ENCODE measurements at places on chromosomes 12 and 14.

GRCh38 chr12:30823156-30823699 lies 68.5 kb upstream of the CAPRIN2 start:
- DNase-seq = no peak

DNA sequence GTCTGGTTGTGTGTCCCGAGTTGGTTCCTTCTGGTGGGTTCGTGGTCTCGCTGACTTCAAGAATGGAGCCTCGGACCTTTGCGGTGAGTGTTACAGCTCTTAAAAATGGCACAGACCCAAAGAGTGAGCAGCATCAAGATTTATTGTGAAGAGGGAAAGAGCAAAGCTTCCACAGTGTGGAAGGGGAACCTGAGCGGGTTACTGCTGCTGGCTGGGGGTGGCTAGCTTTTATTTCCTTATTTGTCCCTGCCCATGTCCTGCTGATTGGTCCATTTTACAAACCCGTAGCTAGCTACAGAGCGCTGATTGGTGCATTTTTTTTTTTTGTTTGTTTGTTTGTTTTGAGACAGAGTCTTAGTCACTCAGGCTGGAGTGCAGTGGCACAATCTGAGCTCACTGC lies 29.3 kb downstream of the FGF6 start:
- no peak for DNase-seq

GRCh38 chr12:52521175-52521567 lies 977 bp upstream of the KRT5 start:
- no peak for DNase-seq

- DNase-seq = no peak
These were observed 97.0 kb downstream of the SCARB1 start for GRCh38 chr12:124766727-124767065.

DNA sequence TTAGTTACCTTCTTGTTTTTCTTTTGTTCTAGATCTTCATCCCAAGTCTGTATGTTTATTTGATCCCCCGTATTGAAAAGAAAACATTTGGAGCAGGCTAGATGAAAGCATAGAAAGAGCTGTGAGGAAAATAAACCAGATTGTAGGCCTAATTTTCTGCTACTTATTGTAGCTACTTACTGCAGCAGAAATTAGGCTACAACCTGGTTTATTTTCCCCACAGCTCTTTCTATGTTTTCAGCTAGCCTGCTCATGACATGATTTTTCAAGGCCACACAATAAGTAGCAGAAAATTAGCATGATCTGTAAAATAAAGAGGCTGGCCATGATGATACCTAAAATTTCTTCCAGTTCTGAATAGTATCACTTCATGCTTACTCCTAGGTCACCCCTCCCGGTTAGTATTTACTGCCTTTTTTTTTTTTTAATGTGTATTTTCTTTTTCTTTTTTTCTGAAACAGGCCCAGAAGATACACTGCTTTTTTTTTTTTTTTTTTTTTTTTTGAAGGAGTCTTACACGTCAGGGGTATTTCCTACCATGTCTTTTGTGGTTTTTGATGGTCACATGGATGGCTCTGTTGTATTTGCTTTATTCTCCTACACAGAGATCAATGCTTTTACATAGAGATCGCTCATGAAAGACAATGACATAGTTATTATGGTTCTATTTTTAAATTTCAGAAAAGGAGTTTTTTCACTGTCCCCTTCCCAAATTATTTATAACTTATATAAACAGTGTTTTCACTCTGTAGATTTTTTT lies 32.3 kb downstream of the BHLHE41 start:
- no peak for DNase-seq

DNA sequence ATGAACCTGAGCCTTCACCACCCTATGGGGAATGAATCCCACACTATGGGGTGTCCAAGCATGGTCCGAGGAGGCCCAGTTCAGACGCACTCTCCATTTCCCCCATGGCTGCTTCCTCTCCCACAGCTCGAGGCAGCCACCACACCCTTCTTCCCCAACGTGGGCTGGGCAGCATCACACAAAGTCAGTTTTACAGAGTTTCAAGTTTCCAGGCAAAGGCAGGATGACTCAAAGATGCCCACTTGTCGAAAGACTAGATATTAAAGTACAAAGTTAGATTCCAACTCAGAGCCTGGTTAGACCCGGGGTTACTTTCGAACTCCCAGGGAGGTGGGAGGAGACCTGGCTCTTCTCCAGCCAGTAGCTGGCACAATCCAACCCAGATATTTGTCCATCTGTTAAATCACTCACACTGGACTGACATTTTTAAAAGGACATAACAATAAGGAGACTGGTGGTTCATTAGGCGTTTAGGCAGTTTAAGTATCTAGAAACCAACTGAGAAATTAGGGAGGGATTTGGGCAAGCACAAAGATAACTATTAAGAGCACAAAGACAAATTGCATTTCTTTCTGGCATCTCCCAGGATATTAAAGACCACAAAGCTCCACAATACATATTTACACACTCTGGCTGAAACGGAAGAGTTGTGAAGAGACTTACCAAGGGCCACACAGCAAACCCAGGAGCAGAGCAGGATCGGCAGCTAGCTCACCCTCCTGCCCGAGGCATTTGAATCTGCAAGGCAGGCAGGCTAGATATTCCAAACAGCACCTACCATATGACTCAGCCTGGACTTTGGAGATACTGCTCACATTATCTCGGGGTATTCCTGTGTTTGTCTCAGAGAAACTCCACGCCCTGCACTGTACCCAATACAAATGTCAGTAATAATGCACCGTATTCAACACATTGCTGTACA lies 34.8 kb downstream of the TMCC3 start:
- DNase-seq = no peak

GRCh38 chr12:73307260-73307659 lies 1035.1 kb downstream of the TRHDE start:
- DNase-seq = no peak

DNA sequence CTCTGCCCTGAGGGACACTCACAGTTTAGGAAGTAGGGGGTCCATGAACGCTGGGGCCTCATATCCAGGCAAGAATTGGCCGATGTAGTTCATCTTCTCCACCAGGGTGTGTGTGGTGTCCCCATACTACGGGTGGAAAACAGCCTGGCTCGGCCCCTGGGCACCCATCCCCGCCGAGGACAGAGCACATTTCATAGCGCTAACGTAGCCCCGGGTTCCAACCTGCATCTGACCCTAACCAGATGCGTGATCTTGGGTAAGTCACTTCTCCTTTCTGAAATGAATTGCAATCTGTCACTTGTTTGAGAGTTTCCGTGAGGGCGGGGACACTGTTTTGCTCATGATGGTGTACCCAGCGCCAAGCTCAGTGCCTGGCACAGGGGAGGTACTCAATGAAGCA lies 9.0 kb downstream of the HPD start:
- DNase-seq = no peak

GRCh38 chr12:22728987-22729386 lies 104.0 kb downstream of the ETNK1 start:
- DNase-seq = no peak

DNA sequence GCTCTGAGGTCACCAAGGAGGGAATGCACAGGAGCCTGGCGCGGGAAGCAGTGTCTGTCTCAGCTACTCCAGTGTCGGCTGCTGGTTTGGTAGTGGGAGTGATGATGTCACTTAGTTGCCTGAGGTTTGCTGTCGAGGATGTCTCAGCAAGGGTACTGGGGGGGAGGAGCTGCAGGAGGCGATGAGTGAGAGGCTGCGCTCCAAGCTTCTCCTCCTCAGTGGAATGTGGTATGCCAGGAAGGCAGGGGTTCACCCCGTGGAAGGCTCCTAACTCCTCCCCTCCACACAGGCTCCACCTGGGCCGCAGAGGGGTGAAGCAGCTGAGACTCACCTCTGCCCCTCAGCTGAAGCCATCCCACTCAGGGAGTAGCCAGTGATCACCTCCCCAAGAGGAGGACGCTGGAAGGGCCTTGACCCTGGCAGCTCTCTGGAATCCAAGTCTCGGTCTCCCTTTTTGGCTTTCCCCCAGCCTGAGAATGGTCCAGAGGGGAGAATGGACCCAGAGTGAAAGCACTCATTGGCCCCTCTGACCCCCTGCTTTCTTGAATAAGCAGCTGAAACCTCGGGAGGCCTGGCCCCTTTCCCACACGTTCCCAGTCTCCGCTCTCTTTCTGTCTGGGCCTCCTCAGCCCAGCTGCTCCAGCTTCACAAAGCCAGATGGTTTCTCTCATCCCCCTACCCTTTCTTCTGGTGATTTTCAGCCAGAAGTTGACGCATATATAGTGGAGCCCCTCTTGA lies 178.9 kb upstream of the FKBP4 start:
- no peak for DNase-seq

DNA sequence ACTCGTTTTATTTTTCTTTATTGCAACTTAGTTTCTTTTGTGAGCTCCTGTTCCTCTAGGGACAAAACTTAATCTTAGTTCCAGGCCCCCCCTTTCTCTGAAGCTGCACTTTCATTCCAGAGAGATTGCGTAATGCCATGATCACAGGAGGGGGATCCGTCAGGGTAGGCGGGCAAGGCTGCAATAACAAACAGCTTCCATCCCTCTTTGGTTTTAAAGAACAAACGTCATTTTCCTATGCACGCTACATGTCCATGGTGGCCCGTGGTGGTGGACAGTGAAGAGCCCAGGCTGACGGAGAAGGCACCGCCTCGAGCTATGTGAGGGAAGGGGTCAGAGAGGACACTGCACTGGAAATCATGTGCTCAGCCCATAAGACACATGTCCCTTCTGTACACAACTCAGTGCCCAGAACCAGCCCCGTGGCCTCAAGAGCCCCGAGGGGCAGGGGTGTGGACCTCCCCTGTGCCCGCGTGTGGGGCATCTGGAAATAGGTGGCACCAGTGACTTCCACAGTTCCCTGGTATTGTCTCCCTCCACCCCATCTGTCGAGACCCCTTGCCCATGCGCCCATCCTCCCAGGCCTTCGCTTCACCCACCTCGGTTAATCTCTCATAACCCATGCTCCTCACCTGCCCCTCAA lies 161.4 kb downstream of the ADGRD1 start:
- no peak for DNase-seq

- DNase-seq = peak; percentile 7
These were observed 11.6 kb upstream of the SMCO2 start for GRCh38 chr12:27434673-27435565.

DNA sequence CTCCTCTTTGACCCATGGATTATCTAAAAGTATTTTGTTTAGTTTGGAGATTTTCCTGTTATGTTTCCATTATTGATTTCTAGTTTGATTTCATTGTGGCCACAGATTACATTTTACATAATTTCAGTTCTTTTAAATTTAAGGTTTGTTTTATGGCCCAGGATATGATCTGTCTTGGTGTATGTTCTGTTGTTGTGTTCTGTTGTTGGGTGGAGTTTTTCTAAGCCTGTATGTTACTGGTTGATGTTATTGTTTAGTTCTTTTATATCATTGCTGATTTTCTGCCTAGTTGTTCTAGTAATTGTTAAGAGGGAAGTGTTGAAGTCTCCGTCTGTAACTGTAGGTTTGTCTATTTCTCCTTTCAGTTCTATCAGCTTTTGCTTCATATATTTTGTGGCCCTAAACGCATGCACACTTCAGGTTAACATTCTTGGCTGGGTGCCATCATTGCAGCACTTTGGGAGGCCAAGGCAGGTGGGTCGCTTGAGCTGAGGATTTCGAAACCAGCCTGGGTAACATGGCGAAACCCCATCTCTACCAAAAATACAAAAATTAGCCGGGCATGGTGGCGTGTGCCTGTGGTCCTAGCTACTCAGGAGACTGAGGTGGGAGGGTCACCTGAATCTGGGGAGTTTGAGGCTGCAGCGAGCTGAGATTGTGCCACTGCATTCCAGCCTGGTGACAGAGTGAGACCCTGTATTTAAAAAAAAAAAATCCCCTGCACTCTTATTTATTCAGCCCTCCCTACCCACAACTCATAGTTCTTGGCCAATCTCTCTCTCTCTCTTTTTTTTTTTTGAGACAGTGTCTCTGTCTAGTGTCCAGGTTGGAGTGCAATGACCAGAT lies 28.1 kb upstream of the CFL2 start:
- DNase-seq = no peak

DNA sequence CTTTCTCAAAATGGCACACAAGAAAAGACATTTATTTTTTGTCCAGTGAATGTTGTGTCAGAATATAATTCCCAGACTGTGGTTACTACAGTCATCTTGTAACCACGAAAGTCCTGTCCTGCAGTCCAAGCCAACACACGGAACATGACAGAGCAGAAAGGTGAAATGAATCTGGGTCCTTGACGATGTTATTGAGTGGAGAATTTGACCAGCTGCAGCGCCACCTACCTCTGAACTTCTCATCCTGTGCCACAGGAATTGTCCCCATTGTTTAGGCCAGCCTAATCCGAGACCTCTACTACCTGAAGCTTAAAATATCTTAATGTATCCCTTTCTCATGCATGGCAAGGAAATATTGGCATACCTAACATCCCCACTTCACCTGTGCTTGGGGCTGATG lies 64.1 kb upstream of the OTX2 start:
- DNase-seq = no peak

GRCh38 chr12:69921831-69922230 lies 96.8 kb downstream of the MYRFL start:
- DNase-seq = no peak

DNA sequence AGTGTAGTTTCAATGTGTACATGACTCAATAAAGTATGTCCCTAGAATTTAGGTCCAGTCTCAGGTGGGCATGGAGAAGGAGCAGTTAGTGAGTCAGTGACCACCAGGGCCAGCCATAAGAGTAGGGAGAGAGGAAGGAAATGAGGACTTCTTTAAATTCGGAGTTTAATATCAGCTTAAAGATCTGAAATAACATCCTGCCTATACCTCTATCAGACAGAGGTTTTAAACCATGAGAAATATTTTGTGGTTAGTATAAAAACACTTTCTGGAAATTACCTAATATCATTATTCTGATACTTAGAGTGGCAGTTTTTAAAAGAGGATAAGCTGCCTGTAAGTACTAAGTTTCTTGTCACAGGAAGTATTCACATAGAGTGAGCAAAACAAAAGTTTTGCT lies 61.7 kb upstream of the ST8SIA1 start:
- no peak for DNase-seq

DNA sequence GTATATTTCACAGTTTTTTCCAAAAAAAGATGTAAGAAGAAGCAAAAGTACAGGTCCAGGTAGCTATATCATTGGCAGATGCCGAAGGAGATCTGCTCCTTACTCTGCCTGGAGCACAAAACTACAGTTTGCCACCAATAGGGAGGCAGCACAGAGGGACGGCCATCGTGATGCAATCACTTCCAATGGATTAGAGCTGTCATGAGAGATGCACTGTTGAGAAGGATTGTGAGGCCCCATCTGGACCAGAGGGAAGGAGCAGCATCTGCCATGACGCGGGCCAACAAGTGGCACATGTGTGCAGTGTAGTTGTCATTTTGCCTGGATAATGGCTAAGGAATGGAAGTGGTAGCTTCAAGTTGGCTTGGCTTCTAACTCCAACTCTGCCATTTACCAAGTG lies 318.8 kb upstream of the FKBP4 start:
- DNase-seq = no peak

Data from stimulated activated CD8-positive, alpha-beta memory T cell treated with anti-CD3 and anti-CD28 coated beads, Interleukin-7, amount 100 ng/mL, for 1 hour (primary cell).